Cardiac atrium fibroblast (primary cell): ENCODE measurements at places on chromosomes 4 and X. TPM values are rescaled to one million over a fixed set of nuclear protein-coding genes. Genes with fewer than 3 reads are reported as not detected.

Gene UGT2A2
- not detected in 2 replicates for total RNA-seq

Gene TMPRSS11D
- not detected in 2 replicates for total RNA-seq

Gene MMRN1
- total RNA-seq = 0.65 and 2.0 TPM in 2 replicates

Gene ZNF185
- 1.6 and 2.9 TPM in 2 replicates for total RNA-seq

Gene TBC1D25
- 7.4 and 7.8 TPM in 2 replicates for total RNA-seq

Gene CABS1
- not detected in 2 replicates for total RNA-seq

Gene WDR17
- 0.16 TPM in 1 of 2 replicates, not detected in the other for total RNA-seq

Gene PLXNB3
- 1.3 and 6.0 TPM in 2 replicates for total RNA-seq

Gene DNAAF6
- not detected in 2 replicates for total RNA-seq

Gene RNF150
- 0.54 and 2.3 TPM in 2 replicates for total RNA-seq

Gene GRPR
- total RNA-seq = not detected in 2 replicates

Gene PHEX
- total RNA-seq = 0.16 and 0.18 TPM in 2 replicates

Gene GAGE13
- total RNA-seq = not detected in 2 replicates

Gene NKX3-2
- total RNA-seq = not detected in 2 replicates

Gene SMIM43
- 1.1 and 2.1 TPM in 2 replicates for total RNA-seq

Gene FABP2
- total RNA-seq = not detected in 2 replicates

Gene RTL5
- 1.3 and 2.6 TPM in 2 replicates for total RNA-seq

Gene TLR10
- total RNA-seq = not detected in 2 replicates

Gene BMX
- 2.9 and 4.4 TPM in 2 replicates for total RNA-seq

Gene AMBN
- total RNA-seq = not detected in 2 replicates

Gene DAPP1
- not detected in 2 replicates for total RNA-seq

Gene TSPAN7
- total RNA-seq = 0.18 and 1.5 TPM in 2 replicates

Gene FAM47A
- total RNA-seq = not detected in 2 replicates
